ELF-1 (cell line): ENCODE measurements at places on chromosomes 2 and 18.

DNA sequence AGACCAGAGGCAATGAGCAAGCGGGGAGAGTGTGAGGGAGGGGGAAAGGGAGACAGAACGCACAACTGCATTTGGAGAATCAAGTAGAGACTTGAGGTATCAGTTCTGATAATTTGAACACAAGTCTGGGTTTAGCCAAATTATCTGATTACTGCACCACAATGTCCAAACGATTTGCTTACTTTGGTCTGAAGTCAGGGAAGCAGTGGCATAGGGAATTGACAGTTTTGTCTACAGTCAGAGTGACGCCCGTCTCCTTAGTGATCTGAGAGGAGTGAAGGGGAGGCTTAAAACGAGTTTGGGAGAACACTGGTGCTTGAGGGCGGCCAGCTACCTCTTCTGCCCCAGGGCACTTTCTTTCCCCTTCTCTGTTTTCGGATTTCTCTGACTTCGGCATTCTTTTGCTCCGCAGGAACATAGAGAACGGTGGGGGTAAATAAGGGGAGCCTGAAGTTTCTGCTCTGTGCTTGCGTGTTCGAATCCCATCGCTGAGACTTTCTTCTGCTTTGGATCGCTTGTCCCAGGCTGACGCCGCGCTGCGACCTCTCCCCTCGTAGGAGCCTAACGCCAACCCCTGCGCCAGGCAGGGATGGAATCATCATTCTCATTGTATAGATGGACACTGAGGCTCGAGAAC lies 2.9 kb upstream of the DLX2 start:
- peak; percentile 80 for DNase-seq

GRCh38 chr2:8132351-8132831 lies 549.5 kb upstream of the ID2 start:
- no peak for DNase-seq

DNA sequence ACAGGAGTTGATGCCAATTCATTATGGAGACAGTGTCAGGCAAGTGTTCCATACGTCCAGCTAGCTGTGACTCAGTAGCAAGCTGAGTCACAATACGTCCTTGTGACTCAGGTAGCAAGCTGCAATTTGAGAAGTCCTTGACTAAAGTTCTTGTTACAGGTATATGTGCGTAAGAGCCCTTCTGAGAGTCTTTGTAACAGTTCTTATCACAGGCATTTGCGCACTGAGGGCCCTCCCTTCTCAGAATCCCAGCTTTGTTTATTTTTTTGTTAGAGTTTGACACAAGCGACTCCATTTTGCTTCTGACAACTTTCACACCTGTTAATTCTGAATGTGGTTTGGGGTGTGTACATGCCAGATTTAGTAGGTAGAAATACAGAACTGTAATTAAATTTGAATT lies 20.1 kb upstream of the ACMSD start:
- DNase-seq, result no peak

DNA sequence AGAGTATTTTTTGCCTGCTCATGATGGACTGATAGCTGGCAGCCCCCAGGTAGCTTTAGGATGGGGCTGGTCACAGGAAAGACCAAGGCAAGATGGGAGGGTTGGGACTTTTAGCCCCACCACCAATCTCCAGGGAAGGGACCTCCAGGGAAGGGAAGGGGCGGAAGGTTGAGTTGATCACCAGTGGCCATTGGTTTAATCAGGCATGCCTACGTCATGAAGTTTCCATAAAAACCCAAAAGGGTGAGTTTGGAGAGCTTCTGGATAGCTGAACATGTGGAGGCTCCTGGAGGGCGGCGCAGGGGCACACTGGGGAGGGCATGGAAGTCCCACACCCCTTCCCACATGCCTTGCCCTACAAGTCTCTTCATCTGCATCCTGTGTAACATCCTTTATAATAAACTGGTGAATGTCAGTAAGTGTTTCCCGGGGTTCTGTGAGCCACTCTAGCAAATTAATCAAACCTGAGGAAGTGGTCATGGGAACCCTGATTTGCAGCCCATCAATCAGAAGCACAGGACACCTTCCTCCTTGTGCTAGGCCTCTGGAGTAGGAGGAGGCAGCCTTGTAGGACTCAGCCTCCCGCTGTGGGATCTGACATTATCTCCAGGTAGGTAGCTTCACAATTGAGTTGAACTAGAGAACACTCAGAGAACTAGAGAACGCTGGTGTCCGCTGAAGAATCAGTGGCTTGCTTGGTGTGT lies 30.3 kb downstream of the RAB31 start:
- no peak for DNase-seq

- no peak for DNase-seq
Measured at GRCh38 chr2:117058366-117058765, 756.1 kb upstream of the DDX18 start.

- no peak for DNase-seq
Measured at GRCh38 chr2:4101936-4102335, 398.6 kb downstream of the DCDC2C start.
